ENCODE measurements at places on chromosomes 13 and 19.

GRCh38 chr13:40452741-40453334 is 213.6 kb downstream of the FOXO1 start:
- DNase-seq: no peak

- no peak for DNase-seq
Observed at GRCh38 chr19:48648134-48648533, 2.1 kb upstream of the CA11 start.

GRCh38 chr19:45163751-45164460 is 3.1 kb upstream of the NKPD1 start:
- DNase-seq: no peak

GRCh38 chr19:21130097-21130775 is 11.6 kb upstream of the ZNF431 start:
- no peak for DNase-seq

Measured in stimulated activated CD4-positive, alpha-beta T cell treated with anti-CD3 and anti-CD28 coated beads, TNF-alpha, amount 100 ng/mL, for 1 hour (primary cell).